ENCODE measurements at places on chromosomes 2 and 18. TPM values are rescaled to one million over a fixed set of nuclear protein-coding genes. Genes with fewer than 3 reads are reported as not detected.

The ALKAL2 gene
- not detected for total RNA-seq

The HOXD10 gene
- not detected for total RNA-seq

The NPPC gene
- not detected for total RNA-seq

The MOGAT1 gene
- total RNA-seq = not detected

The SPP2 gene
- total RNA-seq = not detected

The RPRM gene
- total RNA-seq = not detected

The HOXD13 gene
- total RNA-seq = not detected

Data from tracheal epithelial cell (primary cell).